ENCODE measurements at places on chromosomes 16 and 17.
A peak's percentile ranks its signal among the peaks of the same experiment; 100 is the strongest.

GRCh38 chr17:81519284-81520020, 6.9 kb upstream of the ACTG1 start:
- DNase-seq = peak; percentile 79

- DNase-seq = no peak
Measured at GRCh38 chr17:50642722-50643656, 8.3 kb downstream of the ABCC3 start.

DNA sequence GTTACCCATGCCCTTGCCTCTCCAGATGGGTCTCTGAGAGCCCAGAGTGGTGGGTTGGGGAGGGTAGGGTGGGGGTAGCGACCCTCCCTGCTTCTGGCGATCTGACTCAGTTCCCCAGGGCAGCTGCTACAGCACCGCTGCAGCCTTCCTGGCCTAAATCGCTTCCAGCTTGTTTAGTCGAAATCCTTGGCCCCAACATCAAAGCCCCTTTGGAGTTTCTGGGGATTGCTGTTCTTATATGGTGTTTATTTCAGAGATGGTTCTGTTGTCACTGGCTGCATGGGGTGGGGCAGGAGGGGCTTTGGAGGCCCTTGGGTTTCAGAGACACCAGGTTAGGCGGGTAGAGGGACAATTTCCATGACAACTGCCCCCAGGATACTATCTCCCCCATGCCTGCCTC, 35.9 kb downstream of the FZD2 start:
- DNase-seq = no peak

DNA sequence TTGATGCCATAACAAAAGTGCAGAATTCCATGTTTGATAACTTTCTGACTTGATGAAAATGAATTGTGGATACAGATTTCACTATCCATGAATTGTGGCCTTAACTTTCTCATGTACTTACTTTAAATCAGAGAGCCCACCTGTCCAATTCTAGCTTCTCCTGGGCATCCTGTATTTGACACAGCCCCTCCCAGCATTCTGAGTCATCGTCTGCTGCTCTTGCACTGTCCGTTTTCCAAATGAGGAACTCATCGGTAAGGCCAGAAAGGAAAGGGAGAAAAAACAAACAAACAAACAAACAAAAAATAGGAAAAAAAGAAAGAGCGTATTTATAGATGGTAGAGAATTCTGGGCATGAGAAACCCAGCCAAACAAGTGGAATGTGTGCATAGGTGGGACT, 361.6 kb downstream of the WWOX start:
- DNase-seq = no peak

DNA sequence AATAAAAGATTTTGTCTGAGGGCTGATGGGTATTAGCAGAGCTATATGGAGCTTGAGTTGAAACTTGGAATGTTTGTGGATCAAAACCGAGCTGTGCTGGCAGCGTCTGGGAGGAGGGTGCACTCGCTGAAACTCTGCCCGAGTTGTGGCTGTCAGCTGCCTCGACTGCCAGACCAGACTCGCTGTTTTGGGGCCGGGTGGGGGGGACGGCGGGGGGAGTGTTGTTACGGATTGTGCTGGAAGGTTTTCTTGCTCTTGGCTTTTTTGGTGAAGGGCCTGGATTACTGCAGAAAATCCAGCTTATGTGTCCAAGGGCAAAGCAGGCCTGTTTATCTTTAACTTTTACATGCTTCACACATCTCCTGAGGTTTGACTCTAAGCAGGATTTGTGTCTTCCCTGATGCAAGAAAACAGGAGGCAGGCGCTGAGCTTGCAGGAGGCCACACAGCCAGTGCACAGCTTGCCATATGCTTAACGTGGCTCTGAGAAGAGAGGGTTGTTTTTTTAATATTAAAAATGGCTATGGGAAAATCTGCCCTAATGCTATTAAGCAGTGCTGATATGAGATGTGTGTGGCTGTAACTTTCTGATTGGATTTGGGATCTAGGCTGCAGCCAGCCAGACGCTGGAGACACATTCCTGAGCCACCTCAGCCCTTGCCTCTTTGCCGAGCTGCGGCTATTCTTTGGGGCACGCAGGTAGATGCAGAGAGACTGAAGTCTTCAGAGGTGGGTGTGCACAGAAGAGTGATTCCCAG, 20.5 kb upstream of the RPTOR start:
- no peak for DNase-seq
